ENCODE measurements at places on chromosomes 2 and 18.

DNA sequence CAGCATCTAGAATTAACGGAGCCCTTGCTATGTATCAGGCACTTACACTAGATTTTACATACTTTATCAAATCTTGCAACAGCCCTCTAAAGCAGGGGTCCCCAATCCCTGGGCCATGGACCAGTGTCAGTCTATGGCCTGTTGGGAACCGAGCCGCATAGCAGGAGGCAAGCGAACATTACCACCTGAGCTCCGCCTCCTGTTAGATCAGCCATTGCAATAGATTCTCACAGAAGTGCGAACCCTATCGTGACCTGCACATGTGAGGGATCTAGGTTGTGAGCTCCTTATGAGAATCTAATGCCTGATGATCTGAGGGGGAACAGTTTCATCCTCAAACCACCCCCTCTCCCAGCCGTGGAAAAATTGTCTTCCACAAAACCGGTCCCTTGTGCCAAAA, 13.4 kb downstream of the DNAJB2 start:
- DNase-seq, result no peak

- no peak for DNase-seq
Measured at GRCh38 chr2:160194351-160194750, 5.7 kb downstream of the ITGB6 start.

DNA sequence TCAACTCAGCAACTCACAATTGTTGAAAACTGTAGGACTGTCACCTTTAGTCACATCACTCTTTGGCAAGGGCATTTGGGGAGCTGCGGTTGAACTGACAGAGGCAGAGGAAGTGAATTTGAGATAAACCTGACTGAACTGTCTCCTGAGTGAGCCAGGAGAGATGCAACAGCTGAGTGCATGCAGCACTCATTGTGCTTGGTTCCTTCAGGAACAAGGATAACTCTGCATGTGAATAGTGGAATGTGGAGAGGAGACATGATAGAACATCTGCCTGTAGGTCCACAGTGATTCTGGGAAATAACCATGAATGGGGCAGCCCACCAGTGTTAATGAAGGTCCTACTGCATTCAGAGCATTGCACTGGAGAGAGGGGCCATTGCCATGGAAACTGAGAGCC, 494.7 kb downstream of the STK39 start:
- DNase-seq, result no peak

DNA sequence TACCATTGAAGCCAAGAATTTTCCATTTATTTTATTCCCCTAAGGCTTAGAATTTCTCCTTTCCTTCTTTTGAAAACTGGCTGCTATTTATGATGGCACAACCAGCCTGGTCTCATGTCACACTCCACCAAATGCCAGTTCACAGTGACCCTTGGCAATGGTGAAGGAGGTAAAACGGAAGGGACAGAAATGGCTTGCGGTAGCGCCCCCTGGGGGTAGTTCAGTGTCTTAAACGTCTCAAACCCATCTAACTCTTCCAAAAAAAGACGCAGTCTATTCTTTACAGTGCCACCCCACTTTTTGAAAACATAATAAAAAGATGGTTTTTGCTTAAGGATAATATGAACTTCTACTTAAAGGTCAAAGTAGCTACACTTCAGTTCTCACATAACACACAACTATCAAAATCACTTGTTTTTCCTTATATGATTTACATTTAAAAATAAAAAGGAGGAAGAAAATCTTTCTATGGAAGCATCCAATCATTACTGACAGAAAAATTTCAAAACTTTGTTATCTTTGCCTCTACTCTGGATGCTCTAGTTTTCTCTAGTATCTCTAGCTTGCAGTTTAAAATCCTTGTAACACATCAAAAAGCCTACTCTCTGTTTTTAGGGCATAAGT, 28.0 kb downstream of the PNO1 start:
- no peak for DNase-seq

DNA sequence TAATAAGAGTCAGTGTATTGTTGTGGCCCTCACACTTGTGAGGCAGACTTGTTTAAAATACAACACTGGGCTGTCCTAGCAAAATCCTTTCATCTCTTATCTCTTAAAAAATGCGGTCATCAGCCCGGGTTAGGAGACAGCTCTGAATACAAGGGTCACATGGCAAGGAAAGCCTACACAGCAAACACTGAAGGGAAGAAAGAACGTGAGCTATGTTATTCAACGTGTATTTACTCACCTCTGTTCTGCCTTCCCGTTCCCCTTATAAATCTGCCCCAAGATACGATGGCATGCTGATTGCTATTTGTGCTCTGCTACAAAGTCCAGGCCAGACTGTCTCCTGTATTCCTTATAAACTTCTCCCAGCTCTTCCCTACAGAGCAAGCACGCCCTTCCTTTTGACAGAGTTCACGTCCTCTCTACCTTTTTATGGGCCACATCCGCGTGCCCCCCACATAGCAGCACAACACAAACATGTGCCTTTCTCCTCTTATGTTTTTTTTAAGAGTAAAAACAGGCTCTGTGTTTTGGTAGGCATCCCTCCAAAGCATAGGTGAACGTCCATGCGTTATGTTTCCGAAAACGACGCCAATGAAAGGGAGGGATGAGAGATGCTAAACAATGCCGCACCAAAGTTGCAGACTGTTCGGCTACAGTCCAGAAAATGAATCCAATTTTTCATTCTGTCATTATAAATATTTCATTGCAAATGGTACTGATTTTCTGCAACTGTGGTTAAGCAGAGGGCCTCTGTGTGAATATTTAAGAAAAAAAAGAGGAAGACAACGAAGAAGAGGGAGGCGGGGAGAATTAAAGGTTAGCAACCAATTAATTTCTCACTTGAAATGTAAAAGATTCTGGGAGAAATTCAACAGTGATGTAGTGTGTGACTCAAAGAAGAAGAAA, 274.7 kb downstream of the ZNF521 start:
- DNase-seq, result no peak

DNA sequence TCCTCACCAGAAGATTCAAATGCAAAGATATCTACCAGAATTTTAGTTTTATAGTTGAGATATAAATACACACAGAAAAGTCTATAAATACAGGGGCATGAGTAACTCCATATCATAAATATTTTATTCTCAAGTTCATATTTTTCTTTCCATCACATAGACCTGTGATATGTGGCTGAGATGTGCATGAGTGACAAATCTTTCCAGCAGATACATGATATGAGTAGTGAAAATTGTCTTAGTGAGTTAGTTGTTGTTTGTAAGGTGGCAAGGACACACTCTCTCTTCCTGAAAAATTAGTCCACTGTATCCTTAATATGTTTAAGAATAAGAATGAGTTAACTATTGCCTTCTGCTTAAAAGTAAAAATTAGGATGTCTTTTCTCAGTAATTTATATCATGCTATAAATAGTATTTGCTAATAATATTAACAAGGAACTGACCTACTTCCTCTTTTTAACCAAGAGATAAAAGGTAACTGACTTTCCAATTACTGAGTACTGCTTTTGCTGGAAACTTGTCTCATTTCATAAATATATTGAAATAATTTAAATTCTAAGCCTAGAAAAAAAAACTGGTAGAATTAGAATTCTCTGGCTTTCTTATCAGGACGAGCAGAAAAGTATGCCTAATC, 85.2 kb upstream of the SESTD1 start:
- DNase-seq, result no peak

DNA sequence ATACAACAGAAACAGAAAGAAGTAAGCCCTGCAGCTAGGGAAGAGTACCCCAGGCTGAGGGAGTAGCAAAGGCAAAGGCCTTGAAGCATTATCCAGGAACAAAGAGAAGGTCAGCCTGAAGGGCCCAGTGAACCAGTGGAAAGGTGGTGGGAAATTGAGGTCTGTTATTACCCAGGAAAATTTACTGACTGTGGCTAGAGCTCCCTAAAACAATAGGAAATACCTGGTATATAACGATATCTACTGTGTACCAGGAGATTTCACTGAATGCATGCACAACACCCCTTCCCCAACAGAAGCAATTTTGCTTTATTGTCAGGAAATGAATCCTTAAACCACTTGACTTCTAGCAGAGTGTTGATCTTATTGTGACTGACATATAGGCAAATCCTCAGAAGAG, 365.3 kb downstream of the ERBB4 start:
- no peak for DNase-seq

GRCh38 chr2:218861645-218862318, 2.2 kb downstream of the WNT6 start:
- no peak for DNase-seq

DNA sequence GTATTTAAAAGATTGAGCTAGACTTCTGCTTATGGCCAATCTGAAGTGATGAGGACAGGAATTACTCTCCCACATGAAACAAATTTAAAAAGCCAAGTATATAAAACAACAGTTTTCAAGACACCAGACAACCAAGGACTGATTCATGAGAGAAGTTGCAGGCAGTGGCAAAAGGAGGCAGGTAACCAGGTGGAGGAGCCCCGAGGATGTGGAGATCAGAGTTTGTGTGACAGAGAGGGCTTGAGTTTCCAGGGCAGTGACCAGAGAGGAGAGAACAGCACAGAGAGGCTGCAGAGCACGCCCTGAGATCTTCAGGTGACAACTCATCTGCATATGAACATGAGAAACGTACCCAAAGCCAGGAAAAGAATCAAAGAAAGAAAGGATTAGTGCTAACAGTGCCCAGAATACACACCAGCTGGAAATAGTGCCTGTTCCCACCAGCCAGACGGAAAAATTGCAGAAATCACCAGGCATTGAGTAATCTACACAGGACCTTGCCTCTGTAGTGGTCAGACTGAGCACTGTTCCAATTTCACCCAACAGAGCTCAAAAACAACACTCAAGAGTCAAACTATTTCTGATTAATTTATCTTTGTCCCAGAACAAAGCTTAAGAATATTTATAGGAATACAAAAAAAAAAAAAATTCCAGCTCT, 173.1 kb downstream of the SEPTIN10 start:
- DNase-seq, result no peak

DNA sequence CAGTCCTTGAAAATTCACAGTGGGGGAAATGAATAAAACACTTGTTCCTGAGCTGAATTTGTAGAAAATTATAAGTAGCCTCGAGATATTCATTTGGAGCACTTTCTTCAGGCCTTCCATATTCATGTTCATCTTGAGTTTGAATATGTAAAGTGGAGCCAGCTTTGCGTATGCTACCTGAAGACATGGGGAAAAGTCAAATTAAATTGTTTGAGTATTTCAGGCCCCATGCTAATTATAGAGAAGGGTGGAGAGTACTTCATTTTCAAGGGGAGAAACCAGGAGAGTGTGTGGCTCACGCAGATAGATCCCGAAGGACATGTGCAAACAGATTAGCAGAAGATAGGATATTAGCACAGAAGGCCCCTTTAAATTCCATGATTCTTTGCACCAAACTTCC, 7.7 kb downstream of the RPRM start:
- no peak for DNase-seq

DNA sequence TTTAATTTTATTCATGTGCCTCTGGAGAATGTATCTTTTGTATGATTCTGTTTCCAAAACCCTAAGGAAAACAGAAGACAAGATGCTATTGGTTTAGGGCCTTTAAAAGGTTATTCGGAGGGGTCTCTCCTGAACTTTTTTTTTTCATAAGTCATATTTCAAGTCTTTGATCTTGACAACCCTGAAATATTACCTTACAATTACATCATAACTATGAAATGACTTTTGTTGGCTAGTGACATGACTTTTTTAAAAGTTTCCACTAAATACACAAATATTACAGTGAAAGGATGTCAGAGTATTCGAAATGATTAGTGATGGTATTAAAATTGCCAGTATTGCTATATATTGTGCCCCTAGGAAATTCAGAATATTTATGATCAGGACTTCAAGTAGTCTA, 31.8 kb upstream of the FZD7 start:
- no peak for DNase-seq

- DNase-seq, result no peak
Measured at GRCh38 chr2:7952046-7952745, 729.7 kb upstream of the ID2 start.

DNA sequence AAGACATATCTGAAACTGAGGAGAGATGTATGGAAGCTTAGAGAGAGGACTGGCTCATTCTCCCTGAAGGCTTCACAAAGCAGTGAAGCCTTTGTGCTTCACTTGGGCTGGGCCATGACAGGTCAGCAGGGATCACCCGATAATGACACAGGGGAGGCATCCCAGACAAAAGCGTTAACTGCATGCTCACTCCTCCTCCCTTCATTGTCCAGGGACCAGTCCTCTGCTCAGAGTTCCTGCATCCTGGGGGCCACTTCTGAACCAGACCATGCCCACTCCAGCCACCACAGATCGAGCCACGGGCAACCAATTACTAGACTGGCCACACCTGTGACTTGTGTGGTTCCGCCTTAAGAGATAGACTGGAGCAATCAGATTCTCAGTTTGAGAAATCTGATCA, 236.0 kb downstream of the CLIP4 start:
- DNase-seq, result no peak

- DNase-seq, result no peak
Measured at GRCh38 chr2:209761566-209761965, 10.1 kb upstream of the UNC80 start.

DNA sequence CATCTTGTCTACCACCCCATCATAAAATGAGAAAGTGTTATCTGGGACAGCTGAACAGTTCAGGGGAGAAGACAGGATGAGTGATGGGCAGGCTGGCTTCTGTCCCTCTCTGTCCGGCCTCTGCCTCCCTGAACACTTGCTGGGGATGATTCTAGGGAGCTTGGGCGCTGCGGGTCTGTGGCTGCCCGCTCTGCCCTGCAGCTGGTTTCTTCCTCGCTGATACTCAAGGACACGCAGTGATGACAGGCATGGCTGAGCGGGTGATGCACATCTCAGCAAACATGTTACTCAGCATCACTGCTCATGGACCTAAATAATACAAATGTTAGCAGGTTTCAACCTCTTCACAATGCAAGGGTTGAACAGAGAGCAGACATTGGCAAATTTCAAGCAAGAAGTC, 161.1 kb downstream of the TMEM18 start:
- DNase-seq, result no peak

DNA sequence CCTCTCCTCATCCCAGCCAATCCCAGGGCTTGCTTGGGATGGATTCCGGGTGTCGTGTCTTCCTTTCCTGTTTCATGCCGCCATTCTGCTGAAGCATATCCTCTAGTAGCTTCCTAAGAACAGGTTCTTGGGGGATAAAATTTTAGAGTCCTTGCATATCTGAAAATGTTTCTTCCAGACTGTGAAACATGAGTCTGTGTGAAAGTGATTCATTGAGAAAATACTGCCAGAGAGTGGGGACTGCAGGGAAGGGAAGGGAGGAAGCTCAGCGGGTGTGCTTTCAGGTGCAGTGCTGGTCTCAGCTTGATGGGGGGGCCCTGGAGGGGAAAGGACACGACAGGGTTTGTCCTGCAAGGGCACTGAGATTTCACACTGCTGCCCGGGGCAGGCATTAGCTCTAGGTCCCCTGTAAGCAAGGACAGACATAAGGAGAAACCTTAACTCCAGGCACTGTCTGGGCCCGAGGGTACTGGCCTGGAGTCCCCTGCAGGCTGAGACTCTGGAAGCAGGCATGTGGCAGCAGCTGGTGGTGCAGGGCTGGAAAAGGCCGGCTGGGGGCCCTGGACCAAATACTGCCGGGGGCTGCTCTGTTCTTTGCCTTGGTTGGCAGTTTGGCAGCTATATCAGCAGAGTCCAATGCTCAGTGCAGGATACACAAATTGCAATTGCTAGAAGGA, 97.6 kb upstream of the HS6ST1 start:
- DNase-seq, result no peak

GRCh38 chr18:72543357-72544055, 636 bp downstream of the CBLN2 start:
- DNase-seq, result no peak

GRCh38 chr18:79634593-79635426, 44.8 kb upstream of the CTDP1 start:
- DNase-seq, result no peak
